Nephron progenitor cell (in vitro differentiated cells): ENCODE measurements at places on chromosomes 4 and X.
A peak's percentile ranks its signal among the peaks of the same experiment; 100 is the strongest.

GRCh38 chrX:56726605-56727004 lies 2.4 kb upstream of the NBDY start:
- DNase-seq = no peak
- no peak overlapping the region for H3K27ac ChIP-seq
- H3K4me3 ChIP-seq = no peak overlapping the region
- no peaks in the 10 kb centered on the region for H3K36me3 ChIP-seq

DNA sequence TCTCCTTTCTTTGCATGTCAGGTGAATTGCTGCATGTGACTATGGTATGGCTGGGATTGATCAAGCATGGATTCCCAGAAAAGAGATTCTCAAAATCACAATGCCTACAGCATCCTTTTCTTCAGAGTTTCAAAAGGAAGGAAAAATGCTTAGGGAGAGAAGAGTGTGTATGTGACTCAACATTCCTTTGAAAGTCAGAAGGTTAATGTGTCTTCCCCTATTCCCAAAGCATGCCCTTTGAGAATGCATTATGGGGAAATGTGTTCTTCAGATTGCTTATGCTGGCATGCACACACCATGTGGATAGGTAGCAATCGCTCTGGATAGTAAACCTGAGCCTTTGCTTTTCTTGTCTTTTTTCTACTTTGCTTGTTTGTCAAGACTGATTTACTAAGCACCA lies 78.5 kb downstream of the ELOVL6 start:
- no peak for DNase-seq
- peaks cover 6% of the 10 kb centered on the region for H3K4me1 ChIP-seq
- peak overlapping the region; percentile 25 for H3K27ac ChIP-seq
- H3K36me3 ChIP-seq = peaks cover 76% of the 10 kb centered on the region
- no peak overlapping the region for H3K4me3 ChIP-seq

DNA sequence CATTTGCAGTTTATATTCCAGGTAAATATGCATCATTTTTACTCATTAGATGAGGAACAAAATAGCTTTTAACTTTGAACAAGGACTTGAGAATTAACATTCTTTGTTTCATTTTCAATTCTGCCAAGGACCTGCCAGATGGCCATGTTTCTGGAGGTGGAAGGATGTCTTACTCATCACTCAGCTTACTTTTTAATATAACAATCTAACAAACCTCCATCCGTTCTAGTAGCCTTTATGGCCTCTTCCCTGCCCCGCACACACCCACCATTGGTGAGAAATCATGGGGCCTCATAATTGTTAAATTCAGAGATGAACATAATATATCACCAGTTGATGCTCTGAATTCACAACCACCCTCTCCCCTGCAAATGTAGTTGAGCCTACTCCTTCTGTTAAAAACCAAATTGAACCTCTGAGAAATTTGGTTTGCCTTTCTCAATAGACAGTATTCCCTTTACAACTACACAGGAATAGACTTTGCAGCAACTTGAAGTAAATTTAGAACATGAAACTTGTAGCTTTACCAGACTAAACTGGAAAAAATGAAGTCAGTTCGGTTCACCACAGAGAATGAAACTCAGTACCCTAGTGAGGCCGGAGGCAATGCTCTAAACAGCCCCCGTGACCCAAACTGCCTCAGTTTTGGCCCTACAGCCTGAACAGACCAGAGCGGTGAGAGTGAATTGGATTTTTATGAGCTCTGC lies 50.1 kb upstream of the ACSL4 start:
- H3K4me3 ChIP-seq = no peak overlapping the region
- H3K27ac ChIP-seq = no peak overlapping the region
- H3K4me1 ChIP-seq = peaks cover 14% of the 10 kb centered on the region
- no peaks in the 10 kb centered on the region for H3K36me3 ChIP-seq

DNA sequence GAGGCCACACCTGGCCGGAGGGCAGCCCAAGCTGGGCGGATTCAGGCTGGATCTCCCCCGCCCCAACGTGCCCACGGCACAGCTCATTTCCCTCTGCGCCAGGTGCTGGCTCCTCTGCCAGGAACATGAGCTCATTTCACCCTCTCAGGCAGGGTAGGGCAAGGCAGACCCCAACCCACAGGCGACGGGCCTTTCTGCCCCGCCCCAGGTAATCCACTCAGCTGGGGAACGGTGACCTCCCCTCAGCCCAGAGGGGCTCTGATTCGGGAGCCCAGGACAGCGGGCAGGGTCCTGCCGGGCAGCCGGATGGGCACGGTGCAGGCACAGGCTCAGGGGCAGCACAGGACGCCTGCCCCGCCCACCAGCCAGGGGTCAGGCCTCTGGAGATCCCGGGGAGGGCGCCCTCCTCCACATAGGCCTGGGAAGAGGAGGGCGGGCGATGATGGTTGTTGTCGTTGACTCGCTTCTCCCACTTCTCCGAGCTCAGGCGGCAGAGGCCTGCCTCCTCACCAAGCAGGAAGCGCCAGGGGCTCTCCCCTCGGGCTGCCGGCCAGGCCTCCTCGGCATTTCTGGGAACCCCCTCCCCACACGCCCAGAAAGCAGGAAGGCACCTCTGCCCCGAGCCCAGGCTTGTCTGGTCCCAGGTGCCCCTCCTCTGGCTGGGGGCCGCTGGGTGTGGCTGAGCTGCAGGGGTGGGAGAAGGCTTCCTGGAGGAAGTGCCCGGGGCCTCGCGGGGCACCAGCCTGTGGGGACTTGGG lies 31.1 kb downstream of the TACC3 start:
- no peaks in the 10 kb centered on the region for H3K36me3 ChIP-seq
- no peak overlapping the region for H3K27ac ChIP-seq
- DNase-seq = no peak
- H3K27me3 ChIP-seq = peaks cover 8% of the 10 kb centered on the region

GRCh38 chr4:23384741-23385140 lies 505.1 kb downstream of the PPARGC1A start:
- no peaks in the 10 kb centered on the region for H3K36me3 ChIP-seq
- H3K4me1 ChIP-seq = no peaks in the 10 kb centered on the region
- no peak overlapping the region for H3K4me3 ChIP-seq
- peaks cover 10% of the 10 kb centered on the region for H3K27me3 ChIP-seq
- H3K27ac ChIP-seq = no peak overlapping the region
- DNase-seq = no peak

GRCh38 chr4:155071962-155072361 lies 136.5 kb upstream of the NPY2R start:
- no peak for DNase-seq
- peaks cover 2% of the 10 kb centered on the region for H3K27me3 ChIP-seq
- no peak overlapping the region for H3K27ac ChIP-seq

DNA sequence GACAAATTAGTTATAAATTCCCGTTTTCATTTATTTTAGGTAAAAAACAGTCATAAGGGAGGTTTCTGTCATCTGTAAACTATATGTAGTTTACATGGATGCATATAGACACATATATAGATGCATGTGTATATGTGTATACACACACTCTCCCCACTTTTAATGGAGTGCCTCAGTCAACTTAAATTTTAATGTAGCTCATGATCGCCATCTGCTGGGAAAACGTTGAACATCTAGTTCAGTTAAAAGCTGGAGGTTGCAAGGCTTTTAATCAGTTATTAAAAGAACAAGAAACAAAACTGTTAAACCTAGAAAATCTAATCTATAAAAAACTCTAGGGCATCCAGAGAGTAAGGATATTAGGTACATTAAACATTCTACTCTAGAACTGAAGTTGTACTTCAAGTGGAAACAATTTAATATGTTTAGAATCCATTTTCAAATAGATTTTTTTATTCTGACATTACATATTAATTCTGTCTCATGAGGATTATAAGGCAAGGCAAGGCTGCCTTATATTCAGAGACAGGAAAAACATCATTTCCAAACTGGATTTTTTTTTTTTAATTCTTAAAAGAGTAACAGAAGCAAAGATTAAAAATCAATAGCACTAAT lies 122.6 kb downstream of the SHISA3 start:
- H3K4me3 ChIP-seq = no peak overlapping the region

DNA sequence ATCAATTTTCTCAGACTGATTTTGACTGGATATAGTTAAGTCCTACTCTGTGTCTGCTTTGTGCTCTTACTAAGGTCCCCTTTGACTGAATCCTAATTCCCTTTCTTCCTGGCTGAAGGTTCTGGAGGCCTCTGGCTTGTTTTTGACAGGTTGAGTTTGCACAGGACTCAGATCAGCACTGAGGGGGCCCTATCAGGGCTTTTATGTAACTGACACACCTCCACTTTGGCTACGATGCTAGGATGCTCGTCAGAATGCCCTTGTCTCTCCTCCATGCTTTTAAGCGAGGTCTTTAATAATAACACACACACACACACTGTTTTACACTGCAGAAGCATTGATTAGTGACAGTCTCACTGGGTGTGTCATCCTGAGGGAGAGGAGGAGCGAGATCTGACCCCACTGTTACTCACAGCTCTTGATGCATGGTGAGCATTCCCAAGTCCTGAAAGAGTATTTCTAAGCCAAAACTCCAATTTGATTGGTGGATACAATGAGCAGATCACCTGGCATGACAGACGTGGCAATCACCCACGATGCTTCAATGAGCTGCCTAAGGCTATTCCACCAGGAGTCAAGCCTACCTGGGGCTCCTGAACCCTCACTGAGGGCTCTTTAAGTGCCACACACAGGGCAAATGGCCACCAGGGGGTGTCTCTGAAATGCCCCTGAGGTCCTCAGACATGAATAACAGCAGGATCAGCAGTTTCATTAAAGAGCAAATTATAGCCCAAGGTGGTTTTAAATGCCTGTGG lies 130.4 kb upstream of the CPEB2 start:
- no peaks in the 10 kb centered on the region for H3K36me3 ChIP-seq
- peaks cover 48% of the 10 kb centered on the region for H3K27me3 ChIP-seq
- H3K4me3 ChIP-seq = no peak overlapping the region
- peak; percentile 10 for DNase-seq
- H3K4me1 ChIP-seq = peaks cover 21% of the 10 kb centered on the region
- H3K27ac ChIP-seq = no peak overlapping the region

- no peak for DNase-seq
- no peak overlapping the region for H3K27ac ChIP-seq
- peaks cover 8% of the 10 kb centered on the region for H3K4me1 ChIP-seq
Measured at GRCh38 chrX:103536732-103537131, 17.4 kb upstream of the RAB40A start.

GRCh38 chrX:11064276-11064675 lies 46.9 kb upstream of the HCCS start:
- no peaks in the 10 kb centered on the region for H3K36me3 ChIP-seq
- H3K27ac ChIP-seq = no peak overlapping the region
- no peak for DNase-seq
- no peaks in the 10 kb centered on the region for H3K27me3 ChIP-seq
- no peaks in the 10 kb centered on the region for H3K4me1 ChIP-seq
- H3K4me3 ChIP-seq = no peak overlapping the region

- no peak overlapping the region for H3K4me3 ChIP-seq
- H3K27me3 ChIP-seq = peaks cover 30% of the 10 kb centered on the region
- no peak overlapping the region for H3K27ac ChIP-seq
- no peaks in the 10 kb centered on the region for H3K36me3 ChIP-seq
- DNase-seq = no peak
Measured at GRCh38 chr4:5924461-5925125, 31.7 kb upstream of the CRMP1 start.

DNA sequence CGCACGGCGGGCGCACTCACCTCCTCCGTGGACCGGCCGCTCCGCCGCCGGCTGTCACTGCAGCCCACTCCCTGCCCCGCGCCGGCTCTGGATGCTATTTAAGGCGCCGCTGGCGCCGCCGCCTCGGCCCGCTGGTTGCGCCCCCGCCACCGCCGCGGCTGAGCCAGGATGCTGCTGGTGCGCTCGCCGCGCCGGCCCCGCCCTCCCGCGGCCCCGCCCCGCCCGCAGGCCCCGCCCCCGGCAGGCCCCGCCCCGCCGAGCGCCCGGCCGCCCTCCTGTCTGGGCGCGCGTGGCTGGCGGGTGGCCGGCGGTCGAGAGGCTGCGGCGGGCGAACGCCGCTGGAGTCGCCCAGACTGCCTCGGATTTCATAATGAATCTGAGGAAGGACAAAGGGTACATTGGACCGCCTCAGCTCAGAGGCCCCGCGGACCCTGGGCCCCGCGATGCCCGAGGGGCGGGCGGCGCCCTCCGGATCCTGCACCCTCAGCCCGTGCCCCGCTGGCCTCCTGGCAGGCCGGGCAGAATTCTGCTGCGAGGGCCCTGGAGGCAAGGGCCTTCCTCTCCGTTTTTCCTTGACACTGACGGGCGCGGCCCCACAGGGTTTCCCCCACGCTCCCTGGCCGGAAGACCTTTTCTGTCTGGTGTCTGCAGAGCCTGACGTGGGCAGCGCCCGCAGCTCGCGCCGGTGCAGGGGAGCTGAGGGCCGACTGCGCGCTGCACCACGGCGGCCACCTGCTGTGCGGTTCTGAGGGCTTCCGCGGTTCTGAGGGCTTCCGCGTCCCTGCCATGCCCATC lies at the start of gene ACSL1:
Gene ACSL1, minus strand, starts transcription at position 73 of the 795 bp plus-strand sequence. CDS start 22,454 bp downstream, outside the sequence.
- peaks cover 15% of the 10 kb centered on the region for H3K4me1 ChIP-seq
- no peaks in the 10 kb centered on the region for H3K36me3 ChIP-seq
- peaks cover 69% of the 10 kb centered on the region for H3K27me3 ChIP-seq
- DNase-seq = peak; percentile 88

- no peak overlapping the region for H3K4me3 ChIP-seq
- peaks cover 73% of the 10 kb centered on the region for H3K4me1 ChIP-seq
- H3K27ac ChIP-seq = peak overlapping the region; percentile 64
- no peaks in the 10 kb centered on the region for H3K27me3 ChIP-seq
- peaks cover 19% of the 10 kb centered on the region for H3K36me3 ChIP-seq
Measured at GRCh38 chr4:151717909-151718628, 42.7 kb downstream of the GATB start.

GRCh38 chr4:118353534-118354030 lies 779 bp upstream of the PRSS12 start:
- peaks cover 80% of the 10 kb centered on the region for H3K27me3 ChIP-seq
- peak overlapping the region; percentile 89 for H3K4me3 ChIP-seq
- H3K36me3 ChIP-seq = no peaks in the 10 kb centered on the region
- DNase-seq = no peak
- H3K27ac ChIP-seq = no peak overlapping the region

GRCh38 chr4:105896461-105896942 lies 1.2 kb downstream of the NPNT start:
- peak overlapping the region; percentile 81 for H3K4me3 ChIP-seq
- no peak for DNase-seq
- H3K27ac ChIP-seq = no peak overlapping the region
- no peaks in the 10 kb centered on the region for H3K36me3 ChIP-seq
